ENCODE measurements at places on chromosomes 5 and 9.

GRCh38 chr9:5869315-5870019, 21.2 kb upstream of the MLANA start:
- no peak for DNase-seq

GRCh38 chr5:11052871-11053270, 291.8 kb upstream of the DAP start:
- DNase-seq, result no peak

GRCh38 chr9:89442501-89442978, 55.4 kb downstream of the SEMA4D start:
- DNase-seq, result no peak

DNA sequence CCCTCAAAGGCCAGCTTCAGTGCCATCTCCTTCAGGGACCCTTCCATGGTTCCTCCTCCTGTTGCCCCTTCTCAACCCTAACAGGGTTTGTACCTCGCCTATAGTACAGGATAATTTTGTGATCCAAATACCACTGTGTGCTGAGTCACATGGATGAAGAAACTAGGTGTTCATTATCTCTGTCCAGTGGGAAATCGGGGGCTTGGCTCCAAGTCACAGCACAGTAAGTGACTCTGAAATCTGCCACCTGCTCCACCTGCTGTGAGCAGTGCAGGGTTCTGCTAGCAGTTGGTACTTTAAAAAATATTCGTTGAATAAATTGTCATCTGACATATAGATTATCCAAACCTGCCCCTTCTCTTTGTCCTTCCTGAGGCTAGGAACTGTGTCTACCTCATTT, 123.2 kb upstream of the OTULINL start:
- no peak for DNase-seq

- DNase-seq, result no peak
Observed at GRCh38 chr9:133449760-133450159, 10.0 kb upstream of the CACFD1 start.

DNA sequence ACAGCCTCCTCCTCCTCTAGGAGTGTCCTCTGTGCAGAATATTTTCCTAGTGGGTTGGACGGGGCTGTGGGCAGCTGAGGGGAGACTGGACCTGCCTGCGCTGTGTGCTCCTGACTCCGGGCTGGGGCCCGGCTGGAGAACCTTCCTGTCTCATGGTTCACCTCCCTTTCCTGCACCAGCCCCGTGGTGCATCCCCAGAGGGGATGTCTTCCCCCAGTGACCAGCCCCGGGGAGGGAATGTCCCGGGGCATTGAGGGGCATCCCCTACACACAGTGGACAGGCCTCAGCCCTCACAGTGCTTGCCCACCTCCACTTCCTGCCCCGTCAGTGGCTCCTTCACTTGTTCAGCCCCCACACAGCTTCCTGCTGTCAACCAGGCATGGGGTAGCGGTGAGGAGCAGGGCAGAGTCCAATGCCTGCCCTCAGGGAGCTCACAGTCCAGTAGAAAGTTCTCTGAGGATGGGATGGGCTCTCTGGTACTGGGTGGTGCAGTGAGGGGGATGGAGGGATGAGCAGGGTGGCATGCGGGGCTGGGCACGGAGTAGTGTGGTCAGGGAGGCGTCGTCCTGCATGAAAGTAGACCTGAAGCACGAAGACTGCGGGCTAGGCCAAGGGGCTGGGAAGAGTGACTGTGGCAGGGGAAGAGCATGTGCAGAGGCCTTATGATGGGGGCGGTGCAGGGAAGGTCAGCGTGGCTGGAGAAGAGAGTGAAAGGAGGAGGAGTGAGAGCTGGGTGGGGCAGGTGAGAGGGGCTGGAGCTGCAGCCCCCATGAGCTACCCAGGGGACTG, 52.1 kb upstream of the PITX1 start:
- DNase-seq, result no peak

GRCh38 chr9:136640171-136641111, 22.3 kb upstream of the EGFL7 start:
- no peak for DNase-seq

- peak; percentile 28 for DNase-seq
Observed at GRCh38 chr5:72018143-72018803, 89.0 kb upstream of the MAP1B start.

- no peak for DNase-seq
Observed at GRCh38 chr9:97601228-97601898, 31.8 kb downstream of the TSTD2 start.

DNA sequence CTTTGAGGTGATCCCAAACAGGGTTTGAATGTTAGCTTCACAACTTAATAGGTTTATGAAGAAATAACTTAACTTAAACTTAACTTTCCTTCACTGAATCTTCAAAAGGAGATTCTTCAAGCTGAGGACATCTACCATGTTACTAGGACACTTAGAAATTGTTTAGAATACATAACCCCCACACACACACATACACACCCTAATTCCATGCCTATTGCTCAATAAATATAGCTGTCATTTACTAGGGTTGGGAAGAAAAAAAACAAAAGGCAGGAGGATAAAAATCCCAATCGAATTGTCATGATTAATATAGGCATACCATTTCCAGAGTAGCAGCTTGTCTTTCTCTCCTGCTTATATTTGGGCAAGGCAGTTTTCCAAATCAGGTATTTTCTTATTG, 68.3 kb downstream of the ALDH1A1 start:
- DNase-seq, result no peak

DNA sequence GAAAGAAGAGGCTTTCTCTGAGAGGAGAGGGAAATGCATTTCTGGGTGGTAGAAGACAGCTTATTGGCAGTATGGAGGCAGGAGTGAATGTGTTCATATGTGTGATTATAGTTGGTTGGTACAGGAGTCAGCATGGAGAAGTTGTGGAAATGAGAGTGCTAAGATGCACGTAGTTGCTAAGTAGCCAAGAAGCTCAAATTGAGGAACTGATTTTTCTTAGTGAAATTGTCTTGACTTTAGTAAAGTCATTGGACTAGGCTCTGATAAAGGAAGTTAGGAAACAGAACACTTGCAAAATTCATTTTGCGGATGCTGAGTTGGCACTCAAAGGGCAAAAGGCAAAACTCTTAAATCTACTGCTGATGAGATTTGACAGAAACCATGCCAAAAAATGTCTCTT, 158.9 kb upstream of the VCAN start:
- DNase-seq, result no peak

DNA sequence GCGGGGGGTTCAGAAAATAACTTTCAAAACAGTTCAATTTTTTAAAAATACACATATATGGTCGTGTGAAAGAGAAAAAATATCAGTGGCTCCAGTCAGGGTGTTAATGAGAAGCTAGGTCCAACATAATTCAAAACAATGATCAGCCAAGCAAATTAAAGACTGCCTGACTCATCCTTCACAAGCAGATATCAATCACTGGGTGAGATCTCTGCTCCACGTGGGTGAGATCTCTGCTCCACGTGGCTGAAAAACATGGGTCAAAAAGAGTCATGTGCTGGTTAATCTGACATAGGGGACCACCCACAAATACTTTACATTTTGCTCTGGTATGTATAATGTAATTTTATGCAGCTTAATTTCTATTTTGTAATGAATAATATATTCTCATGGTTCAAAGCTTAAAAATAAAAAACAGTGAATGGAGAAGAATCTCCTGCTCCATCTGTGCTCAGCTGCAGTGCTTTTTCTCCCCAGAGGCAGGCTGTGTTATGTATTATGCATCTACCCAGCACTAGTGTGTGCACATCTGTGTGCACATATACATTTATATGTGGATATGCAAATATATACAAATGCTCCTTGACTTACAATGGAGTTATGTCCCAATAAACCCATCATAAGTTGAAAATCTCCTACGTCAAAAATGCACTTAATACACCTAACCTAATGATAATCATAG, 93.1 kb upstream of the S1PR3 start:
- no peak for DNase-seq

DNA sequence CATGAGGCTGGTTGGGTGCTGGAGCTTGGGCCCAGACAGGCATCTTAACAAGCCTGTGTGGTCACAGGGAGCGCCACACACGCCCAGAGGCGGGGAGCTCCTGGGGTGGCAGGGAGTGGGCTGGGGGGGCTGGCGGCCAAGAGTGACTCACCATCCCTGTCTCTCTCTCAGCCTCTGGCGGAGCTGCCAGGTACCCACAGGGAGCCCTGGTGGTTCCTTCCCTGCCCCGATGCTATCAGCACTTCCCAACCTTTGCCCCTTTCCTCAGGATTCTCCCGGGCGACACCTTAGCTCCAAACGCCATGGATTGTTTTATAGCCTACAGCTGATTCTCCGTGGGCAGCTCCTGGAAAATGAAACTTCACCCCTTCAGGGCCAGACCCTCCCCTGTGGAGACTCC, 5.5 kb downstream of the SLC9A3 start:
- DNase-seq, result no peak

DNA sequence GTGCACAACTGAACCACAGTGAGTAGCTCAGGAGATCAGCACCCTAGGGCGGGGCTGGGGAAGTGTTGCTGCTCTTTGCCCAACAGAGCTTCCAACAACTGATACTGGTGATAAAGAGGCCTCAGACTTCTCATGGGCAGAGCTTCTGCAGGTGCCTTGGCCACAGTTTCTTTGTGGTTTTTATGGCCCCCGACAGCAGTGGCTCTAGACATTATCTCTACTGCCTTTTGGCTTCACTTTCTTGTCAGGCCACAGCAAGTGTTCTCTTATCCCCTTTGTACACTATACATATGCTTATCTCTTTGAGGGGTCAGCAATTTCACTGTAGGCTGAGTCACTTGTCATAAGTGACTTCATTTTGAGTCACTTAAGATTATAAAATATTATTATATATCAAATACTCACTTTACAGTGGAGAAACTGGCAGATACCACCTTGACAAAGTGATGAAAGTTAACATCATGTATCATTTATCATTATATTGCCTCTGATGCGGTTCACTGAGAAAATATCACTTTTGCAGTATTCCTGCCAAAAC, 90.9 kb upstream of the COX7C start:
- no peak for DNase-seq

- no peak for DNase-seq
Observed at GRCh38 chr9:16721972-16722371, 148.5 kb downstream of the BNC2 start.

- no peak for DNase-seq
Observed at GRCh38 chr5:878125-878524, 14.5 kb downstream of the BRD9 start.

- DNase-seq, result no peak
Observed at GRCh38 chr9:135100241-135100681, 12.8 kb downstream of the OLFM1 start.

DNA sequence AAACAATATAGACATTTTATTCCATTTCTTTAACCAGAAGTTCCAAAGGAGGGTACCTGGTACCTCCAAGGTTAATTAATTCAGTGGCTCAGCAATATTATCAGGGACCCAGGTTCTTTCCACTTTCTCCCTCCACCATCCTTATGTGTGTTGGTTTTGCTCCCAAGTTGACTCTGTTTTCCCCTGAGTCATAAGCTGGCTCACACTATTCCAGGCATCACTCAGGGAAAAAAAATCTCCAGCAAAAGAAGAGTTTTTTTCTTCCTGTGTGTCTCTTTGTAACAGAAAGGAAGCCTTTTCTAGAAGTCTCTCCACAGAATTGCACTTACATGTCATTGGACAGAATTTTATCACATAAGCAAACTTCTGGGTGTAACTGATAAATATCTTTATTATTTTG, 31.2 kb upstream of the GALNT10 start:
- no peak for DNase-seq

DNA sequence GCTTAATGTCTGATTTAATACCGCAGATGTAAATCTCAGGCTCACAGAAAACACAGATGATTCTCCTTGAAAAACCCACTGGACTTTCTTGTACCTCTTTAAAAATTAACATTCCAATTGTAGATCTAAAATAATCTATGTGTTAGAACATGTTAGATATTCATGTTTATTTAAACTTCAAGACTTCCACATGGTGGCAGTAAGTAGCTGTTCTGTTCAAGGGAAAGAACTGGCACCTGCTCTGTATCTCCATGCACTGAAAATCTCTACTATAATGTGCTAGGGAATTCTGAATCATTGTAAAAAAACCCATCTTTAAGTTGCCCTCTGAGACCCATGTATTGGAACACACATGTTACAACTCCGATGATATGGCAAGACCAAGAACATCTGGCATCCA, 366.9 kb downstream of the DMRTA1 start:
- no peak for DNase-seq

GRCh38 chr9:33817327-33818166, 587 bp downstream of the UBE2R2 start:
- no peak for DNase-seq

GRCh38 chr9:127397646-127398274, 791 bp downstream of the SLC2A8 start:
- no peak for DNase-seq

DNA sequence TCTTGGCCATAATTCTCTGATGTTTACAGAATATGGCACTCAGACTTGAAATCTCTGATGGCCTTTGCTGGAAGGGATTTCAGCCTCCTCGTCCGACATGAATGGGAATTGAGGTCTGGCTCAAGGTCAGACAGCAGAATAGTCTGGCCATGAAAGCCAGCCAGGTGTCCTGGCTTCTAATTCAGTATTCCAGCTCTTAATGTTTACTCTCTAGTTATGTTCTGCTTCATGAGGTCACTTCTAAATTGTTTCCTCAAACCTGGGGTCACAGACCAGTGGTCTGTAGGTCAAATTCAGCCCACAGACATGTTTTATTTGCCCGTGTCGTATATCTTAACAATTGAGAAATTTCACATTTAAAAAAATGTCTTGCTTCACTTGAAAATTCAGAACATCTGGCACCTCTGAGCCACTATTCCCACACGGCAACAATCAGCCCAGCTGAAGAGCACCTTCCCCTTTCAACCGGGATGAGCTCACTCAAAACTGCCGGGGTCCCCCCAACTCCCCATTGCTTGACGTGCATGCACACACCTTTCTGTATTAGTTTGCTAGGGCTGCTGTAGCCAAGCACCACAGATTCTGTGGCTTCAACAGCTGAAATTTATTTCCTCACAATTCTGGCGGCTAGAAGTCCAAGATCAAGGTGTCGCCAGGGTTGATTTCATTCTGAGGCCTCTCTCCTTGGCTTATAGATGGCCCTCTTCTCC, 243.5 kb downstream of the ENC1 start:
- DNase-seq, result no peak

- no peak for DNase-seq
Observed at GRCh38 chr5:134149571-134150303, 27.0 kb downstream of the SKP1 start.

GRCh38 chr5:56534102-56534829, 281.1 kb upstream of the MAP3K1 start:
- no peak for DNase-seq

DNA sequence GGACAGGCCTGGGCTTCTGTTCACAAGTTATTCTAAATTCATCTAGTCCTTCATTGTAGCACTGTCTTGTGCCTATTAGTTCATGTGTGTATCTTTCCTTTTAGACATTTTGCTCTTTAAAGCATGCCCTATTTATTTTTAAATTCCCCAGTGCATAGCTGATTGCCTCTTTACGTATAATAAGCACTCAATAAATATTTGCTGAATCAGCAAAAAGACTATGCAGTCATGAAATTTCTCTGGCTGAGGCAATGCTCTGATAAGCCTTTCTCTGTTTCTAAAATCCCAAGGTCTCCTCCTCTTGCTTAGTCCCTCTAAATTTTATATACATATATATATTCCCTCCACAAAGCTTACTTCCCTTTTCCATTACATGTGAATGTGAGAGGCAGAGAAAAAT, 315.9 kb upstream of the PCSK5 start:
- no peak for DNase-seq

- DNase-seq, result no peak
Observed at GRCh38 chr9:86908261-86908660, 39.0 kb downstream of the GAS1 start.

GRCh38 chr9:15785584-15785983, 232.7 kb downstream of the CCDC171 start:
- DNase-seq, result no peak

GRCh38 chr5:435156-435790, 7.7 kb upstream of the EXOC3 start:
- no peak for DNase-seq

All from stimulated activated CD8-positive, alpha-beta memory T cell treated with anti-CD3 and anti-CD28 coated beads, Interleukin-4, amount 100 ng/mL, for 1 hour (primary cell).